Fibroblast of the aortic adventitia (primary cell): ENCODE measurements at places on chromosomes 16 and 17.

DNA sequence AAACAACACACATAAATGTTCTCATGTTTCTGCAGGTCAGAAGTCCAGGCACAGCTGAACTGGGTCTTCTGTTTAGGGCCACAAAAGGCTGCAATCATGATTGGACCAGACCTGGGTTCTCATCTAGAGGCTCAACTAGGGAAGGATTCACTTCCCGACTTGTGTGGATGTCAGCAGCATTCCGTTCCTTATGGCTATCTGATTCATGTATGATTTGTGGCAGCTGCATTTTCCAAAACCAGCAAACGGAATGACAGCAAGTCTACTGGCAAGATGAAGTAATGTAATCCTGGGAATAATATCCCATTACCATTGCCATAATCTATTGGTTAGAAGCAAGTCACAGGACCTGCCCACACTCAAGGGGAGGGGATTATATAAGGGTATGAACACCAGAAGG, 22.1 kb downstream of the CEP112 start:
- no peak for DNase-seq

GRCh38 chr17:34542700-34543336, 36.6 kb upstream of the TMEM132E start:
- peak; percentile 25 for DNase-seq

- no peak for DNase-seq
Measured at GRCh38 chr16:67169642-67170167, 633 bp upstream of the NOL3 start.

DNA sequence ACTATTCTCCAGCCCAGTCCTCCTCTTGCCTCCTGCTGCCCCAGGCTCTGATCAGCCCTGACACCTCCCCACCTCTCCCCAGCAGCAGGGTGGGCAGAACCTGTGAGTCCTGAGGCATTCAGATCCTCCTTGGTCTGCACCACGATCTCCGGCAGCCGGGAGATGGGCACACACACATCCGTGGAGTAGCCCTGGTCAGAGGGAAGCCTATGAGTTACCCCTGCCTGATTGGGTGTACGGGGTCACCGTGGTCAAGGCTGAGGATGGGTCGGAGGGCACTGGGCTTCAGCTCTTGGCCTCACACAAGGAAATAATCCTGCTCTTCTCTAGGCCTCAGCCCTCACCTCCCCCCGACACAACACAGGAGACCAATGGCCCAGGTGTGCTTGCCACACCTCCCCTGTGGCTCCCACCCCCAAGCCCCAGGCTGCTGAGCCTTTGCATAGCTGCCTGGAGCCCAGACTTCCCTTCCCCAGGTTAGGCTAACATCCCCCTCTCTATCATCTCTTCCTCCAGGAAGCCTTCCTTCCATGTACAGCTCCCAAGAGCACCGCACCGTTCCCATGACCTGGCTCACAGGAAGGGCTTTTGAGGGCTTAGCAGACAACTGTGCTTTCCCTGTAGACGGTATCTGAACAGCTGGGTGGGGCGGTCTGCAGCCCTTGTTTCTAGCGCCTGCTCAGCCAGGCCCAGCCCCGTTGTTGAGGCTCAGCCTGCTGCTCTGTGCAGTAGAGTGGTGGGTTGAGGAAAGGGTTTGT, 3.7 kb downstream of the LDHD start:
- no peak for DNase-seq

- DNase-seq, result no peak
Measured at GRCh38 chr16:47928008-47928407, 227.8 kb downstream of the ABCC12 start.

DNA sequence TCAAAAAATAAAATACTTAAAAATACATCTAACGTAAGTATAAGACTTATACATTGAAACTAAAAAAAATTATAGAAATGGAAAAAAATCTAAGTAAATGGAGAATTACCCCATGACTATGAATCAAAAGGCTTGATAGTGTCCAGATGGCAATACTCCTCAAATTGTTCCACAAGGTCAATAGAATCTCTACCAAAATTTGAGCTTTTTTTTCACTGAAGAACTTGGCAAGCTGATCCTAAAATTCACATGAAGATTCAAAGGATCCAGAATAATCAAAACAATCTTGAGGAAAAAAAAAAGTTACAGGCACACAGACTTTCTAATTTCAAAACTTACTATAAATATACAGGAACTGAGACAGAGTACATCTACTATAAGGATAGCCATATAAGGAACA, 448.4 kb upstream of the CDH11 start:
- peak; percentile 87 for DNase-seq

DNA sequence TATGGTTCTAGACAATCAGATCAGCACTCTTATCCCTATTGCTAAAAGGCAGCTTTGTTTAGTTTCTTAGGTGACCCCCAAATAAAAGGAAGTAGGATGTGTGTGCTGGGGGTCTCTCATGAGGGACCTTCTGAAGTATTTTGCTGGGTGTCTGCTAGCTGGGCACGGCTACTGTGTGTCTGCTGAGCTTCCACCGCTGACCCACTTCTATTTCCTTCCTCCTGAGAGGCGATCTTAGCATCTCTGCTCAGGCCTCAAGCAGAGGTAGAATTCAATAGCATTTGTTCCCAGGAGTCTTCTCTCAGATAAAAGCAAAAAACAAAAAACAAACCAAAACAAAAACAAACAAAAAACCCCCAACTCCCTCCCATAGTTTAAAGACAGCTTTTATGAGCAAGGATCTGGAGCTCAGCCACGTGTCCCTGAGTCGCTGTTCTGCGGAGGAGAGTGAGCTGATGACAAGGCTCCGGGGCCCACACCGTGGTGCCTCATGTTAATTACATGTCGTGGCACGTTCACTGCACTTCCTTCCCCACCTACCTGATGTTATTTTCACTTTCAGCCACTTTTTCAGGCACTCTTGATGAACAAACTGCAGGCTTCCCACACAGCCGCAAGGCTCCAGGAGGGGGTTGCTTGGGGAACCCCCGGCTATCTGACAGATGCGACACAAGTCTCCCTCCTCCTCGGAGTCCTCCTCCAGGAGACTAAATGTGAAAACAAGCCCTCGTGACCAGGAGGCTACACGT, 83.5 kb downstream of the MARCHF10 start:
- DNase-seq, result no peak

DNA sequence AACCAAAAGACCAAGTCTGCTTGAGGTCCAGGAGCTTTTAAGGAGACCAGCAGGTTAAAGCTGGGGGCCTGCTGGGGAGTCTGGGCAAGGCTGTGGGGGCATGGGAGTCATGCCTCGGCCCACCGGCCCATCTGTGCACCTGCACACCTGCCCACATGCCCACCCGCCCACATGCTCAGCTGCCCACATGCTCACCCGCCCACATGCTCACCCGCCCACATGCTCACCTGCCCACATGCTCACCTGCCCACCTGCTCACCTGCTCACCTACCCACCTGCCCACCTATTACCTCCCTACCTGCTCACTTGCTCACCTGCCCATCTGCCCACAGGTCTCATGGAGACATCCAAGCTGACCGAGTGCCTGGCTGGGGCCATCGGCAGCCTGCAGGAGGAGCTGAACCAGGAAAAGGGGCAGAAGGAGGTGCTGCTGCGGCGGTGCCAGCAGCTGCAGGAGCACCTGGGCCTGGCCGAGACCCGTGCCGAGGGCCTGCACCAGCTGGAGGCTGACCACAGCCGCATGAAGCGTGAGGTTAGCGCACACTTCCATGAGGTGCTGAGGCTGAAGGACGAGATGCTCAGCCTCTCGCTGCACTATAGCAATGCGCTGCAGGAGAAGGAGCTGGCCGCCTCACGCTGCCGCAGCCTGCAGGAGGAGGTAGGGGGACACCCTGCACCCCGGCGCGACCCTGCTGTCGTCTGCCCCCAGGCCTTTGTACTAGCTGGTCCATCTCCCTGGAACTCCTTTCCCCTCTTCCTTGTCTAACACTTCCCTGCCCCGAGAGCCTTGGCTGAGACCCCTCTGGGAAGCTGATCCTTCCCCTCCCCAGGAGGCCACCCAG, 14.0 kb downstream of the CARD14 start:
- no peak for DNase-seq

DNA sequence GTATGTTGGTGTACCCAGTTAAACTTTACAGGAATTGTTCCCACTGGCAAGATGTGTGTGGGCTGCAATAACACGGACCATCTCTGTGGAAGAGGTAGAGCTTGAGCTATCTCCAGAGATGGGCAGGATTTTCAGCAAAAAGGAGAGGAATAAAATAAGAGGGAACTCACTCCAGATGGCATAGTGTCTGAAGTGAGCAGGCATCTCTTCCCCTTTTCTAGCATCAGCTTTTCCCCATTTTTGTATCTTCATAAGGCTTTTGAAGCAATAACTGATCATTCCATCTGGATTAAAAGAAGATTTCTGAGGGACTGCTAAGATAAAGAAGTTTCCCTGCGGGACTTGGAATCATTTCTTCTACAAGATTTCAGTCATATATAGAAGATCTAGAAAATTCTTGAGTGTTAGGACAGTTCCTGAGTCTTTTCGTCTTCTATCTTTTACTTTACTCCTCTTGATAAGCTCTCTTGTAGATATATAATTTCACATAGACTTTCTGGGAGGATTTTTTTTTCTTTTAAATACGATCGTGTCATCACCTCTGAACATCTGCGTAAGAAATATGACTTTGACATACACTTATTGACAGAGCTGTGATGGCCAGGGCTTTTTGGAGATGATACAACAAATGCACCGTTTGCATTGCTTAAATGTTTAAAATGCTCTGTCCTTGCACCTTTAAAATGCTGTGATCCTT, 2.1 kb downstream of the CPD start:
- DNase-seq, result no peak

GRCh38 chr17:12256380-12256995, 235.8 kb downstream of the MAP2K4 start:
- DNase-seq, result peak; percentile 67

- DNase-seq, result no peak
Measured at GRCh38 chr17:14933676-14934075, 331.4 kb downstream of the PMP22 start.

DNA sequence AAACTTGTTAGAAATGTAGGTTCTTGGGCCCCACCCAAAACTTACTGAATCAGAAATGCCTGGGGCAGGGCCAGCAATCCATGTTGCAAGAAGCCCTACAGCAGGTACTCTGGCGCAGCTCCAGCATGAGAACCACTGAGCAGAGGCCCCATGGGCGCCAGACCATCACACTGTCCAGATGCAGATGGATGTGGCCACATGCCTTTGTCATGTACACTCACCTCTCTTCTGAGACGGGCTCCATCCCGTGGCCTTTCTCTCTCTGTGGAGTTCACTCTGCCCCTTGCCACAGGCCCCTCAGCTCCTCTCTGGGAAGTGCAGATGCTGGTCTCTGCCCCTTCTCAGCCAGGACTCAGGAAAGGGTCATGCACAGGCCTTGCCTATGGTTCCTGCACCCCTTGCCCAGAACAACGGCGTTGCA, 2.3 kb upstream of the CCNF start:
- DNase-seq, result no peak

GRCh38 chr17:82330322-82331239, 3.0 kb downstream of the SECTM1 start:
- DNase-seq, result peak; percentile 76

- DNase-seq, result no peak
Measured at GRCh38 chr17:42304187-42305030, 16.1 kb downstream of the STAT5A start.

GRCh38 chr17:8338753-8339140, 893 bp upstream of the ODF4 start:
- DNase-seq, result no peak

- no peak for DNase-seq
Measured at GRCh38 chr17:82301916-82302567, 15.4 kb downstream of the CD7 start.

DNA sequence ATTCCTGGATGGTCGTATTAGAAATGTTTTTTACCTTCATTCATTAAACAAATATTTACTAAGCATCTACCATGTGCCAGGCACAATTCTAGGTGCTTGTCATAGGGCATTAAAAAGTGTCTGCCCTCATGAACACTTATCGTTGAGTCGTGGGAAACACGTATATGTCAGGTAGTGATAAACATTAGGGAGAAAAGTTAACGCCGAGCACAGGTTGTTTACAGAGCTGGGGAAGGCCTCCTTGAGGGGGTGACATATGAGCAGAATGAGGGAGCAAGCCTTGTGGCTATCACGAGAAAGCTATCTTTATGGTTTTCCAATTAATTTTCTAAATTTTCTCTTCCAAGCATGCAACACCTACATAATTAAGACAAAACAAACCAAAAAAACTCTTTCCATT, 985 bp upstream of the ZNF213 start:
- no peak for DNase-seq

GRCh38 chr16:70151391-70151790, 22.2 kb upstream of the CLEC18C start:
- no peak for DNase-seq

DNA sequence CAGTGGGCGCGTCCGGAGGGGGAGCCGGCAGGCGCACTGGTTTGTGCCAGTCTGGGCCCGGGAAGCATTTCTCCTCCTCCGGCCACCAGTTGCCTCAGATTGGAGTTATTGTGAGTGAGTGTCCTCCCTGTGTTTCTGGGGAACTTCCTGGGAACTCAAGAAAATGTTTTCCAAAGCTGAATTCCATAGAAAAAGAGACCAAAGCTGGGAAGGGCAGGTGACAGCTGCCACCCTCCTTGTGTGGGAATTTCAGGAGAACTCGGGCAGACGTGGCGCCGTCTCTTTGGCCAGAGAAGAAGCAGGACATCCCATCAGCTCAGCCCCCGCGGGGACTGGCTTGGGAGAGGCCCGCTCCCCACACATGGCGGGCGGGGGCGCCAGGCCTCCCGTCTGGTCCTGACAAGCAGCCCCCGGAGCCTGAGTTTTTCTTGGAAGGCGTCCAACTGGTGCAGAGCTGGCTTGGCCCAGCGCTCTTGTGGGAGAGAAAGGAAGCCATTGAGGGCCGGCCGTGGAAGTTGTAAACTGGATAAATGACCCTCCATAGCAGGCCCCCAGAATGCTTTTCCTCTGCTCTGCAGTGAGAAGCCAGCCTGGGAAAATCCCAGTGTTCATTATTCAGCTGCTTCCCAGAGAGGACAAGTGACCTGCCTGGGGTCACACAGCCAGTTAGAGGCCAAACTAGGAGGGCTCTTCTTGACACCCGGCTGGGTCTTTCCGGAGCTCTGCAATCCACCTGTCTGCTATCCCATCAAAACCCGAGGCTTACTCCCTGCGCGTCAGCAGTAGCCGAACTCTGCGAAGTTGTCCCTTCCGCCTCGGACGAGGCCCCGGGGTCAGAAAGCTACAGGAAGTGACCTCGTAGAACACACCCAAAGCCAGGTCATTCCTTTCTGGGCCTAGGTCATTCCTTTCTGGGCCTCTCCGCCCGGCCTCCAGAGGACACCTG, 39.2 kb upstream of the GSE1 start:
- DNase-seq, result peak; percentile 77

- no peak for DNase-seq
Measured at GRCh38 chr16:82814059-82814458, 187.3 kb downstream of the CDH13 start.

- no peak for DNase-seq
Measured at GRCh38 chr17:67129283-67129682, 84.9 kb downstream of the CACNG1 start.

- no peak for DNase-seq
Measured at GRCh38 chr16:27799896-27800295, 250.0 kb downstream of the KATNIP start.

GRCh38 chr16:58848662-58849002, 114.5 kb upstream of the GOT2 start:
- no peak for DNase-seq
